ENCODE measurements at places on chromosomes 5 and 9. TPM values are rescaled to one million over a fixed set of nuclear protein-coding genes. Genes with fewer than 3 reads are reported as not detected.

Gene KCNN2
- not detected for total RNA-seq

Gene SLC25A51
- 13.8 TPM for total RNA-seq

DNA sequence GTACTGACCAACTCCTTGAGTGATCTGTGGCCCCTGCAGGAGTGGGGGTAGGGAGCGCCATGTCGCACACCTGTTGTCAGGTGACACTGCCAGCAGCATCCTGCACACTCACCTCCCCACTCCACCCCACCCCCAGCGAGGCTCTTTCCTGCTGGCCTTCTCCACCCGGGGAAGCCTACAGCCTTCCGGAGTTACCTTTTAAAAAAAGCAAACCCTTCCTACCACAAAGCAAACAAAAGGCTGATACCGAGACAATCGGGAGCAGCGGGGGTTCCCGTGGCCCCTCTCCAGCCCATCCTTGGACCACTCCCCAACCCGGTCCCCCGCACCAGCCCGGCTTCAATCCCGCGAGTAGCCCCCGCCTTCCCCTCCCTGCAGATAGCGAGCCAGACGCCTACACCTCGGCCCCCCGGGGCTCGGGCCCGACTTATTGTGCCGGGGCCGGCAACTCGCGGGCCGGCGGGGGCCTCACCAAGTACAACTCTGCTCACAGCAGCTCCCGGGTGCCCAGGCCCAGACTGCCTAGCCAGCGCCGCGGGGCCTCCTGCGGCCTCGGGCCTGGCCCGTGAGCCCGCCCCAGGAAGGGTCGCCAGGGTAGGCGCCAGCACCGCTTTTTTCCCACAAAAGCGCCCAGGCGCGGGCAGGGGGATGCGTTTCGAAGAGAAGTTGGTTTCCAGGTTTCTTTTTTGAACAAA lies 724 bp downstream of the MACROH2A1 start:
- no peaks in the 10 kb centered on the region for H3K27me3 ChIP-seq
- H3K4me3 ChIP-seq, result peak overlapping the region; percentile 74
- DNase-seq, result peak; percentile 13
- H3K36me3 ChIP-seq, result peaks cover 2% of the 10 kb centered on the region
- H3K27ac ChIP-seq, result no peak overlapping the region

DNA sequence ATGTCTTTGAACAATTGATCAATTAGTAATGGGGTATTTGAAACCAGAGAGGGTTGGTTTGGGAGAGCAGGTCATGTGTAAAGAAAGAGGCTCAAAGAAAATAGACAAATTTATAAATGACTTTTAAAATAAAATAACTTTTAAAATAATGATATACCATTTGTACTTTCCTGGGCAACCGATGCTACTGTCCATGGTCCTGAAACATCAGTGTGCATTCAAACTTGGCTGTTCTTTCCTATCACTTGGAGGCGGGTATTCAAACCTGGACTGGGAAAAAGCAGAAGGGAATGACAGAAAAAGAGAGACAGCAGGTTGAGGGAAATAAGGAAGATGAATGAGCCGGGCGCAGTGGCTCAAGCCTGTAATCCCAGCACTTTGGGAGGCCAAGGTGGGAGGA lies 1446.4 kb upstream of the WWC1 start:
- H3K4me1 ChIP-seq, result no peaks in the 10 kb centered on the region
- H3K4me3 ChIP-seq, result no peak overlapping the region
- no peaks in the 10 kb centered on the region for H3K27me3 ChIP-seq

DNA sequence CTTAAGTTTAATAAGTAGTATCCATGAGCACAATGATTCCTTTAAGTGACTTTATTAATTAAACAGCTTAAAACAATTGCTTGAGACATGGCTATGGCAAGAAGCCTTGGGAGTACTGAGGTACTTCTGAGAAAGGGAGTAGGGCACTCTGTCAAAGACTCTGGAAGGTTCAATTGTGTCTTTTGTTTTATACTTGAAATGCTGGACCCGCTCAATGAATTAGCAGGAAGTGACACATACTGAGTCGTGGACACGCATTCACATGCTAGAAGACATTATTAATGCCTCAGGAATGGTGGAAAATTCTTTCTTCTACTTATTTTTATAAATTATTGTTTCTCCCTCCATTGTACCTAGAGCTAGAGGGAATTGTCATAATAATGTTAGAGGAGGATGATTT lies 347.3 kb upstream of the ZNF608 start:
- no peak overlapping the region for H3K27ac ChIP-seq
- H3K36me3 ChIP-seq, result no peaks in the 10 kb centered on the region
- DNase-seq, result no peak
- no peak overlapping the region for H3K4me3 ChIP-seq
- H3K27me3 ChIP-seq, result no peaks in the 10 kb centered on the region

GRCh38 chr9:28260330-28260729 lies 687.0 kb upstream of the C9orf72 start:
- H3K27me3 ChIP-seq, result no peaks in the 10 kb centered on the region
- H3K36me3 ChIP-seq, result no peaks in the 10 kb centered on the region

Gene ACER2
- 1.2 TPM for total RNA-seq

DNA sequence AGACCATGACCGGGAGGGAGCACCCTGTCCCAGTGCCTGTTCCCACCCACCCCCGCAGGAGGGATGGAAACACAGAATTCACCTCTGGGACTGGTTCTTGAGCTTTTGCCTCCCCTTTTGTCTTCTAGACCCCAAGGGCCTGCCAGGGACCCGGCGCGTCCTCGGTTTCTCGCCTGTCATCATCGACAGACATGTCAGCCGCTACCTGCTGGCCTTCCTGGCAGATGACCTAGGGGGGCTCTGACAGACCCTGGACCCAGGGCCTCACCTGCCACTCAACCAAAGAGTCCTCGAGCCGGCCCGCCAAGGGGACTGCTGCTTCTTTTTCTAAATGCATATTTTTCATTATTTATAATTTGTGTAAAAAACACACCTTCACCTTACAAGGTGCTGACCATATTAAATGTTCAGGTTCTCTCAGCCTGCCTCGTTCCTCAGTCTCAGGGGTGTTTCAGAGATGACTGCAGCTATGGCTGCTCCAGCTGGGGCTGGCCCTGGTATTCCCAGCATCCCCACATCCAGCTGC lies 16.9 kb downstream of the CARD19 start:
- peaks cover 55% of the 10 kb centered on the region for H3K4me1 ChIP-seq
- DNase-seq, result no peak
- H3K27me3 ChIP-seq, result no peaks in the 10 kb centered on the region
- H3K36me3 ChIP-seq, result peaks cover 55% of the 10 kb centered on the region

GRCh38 chr9:120438836-120439546 lies 141.0 kb downstream of the CDK5RAP2 start:
- no peak overlapping the region for H3K4me3 ChIP-seq
- H3K36me3 ChIP-seq, result peaks cover 82% of the 10 kb centered on the region
- peak; percentile 14 for DNase-seq
- H3K4me1 ChIP-seq, result peaks cover 4% of the 10 kb centered on the region
- no peak overlapping the region for H3K27ac ChIP-seq

DNA sequence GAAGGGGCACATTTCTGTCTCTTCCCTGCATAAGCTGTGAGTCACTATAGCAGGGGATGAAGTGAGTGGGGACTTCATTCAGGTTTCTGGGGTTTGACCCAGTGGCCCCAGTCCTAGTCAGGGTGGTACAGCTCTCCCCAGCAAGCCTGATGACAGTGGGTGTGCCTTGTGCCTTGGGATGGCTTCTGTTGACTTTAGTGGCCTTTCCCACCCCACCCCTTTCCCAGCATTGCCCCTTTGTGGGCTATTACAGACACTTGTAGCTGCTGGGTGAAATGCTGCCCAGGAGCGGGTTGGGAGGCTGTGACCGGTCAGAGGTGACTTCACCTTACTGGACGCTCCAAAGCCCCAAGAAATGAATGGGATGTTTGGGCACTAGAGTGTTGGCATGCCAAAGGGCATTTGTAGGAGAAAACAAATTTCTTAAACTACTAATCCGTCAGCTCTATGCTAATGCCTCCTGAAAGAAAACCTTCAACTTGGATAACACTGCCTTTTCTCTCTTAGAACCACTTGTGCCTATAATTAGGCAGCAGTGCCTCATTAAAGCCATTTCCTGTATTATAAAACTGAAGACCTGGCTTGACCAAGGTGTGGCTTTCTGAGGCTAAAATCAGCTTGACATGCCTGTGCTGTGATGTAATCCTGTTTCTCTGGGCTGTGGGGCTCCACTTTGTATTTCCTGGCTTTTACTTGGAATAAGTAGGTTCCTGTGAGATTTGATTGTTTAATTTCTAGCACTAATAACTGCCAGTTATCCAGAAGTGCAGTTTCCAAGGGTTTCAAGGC lies 119.0 kb upstream of the SLC25A48 start:
- no peaks in the 10 kb centered on the region for H3K4me1 ChIP-seq
- H3K27me3 ChIP-seq, result no peaks in the 10 kb centered on the region
- no peaks in the 10 kb centered on the region for H3K36me3 ChIP-seq
- no peak overlapping the region for H3K4me3 ChIP-seq

Gene LCN2
- total RNA-seq, result not detected

DNA sequence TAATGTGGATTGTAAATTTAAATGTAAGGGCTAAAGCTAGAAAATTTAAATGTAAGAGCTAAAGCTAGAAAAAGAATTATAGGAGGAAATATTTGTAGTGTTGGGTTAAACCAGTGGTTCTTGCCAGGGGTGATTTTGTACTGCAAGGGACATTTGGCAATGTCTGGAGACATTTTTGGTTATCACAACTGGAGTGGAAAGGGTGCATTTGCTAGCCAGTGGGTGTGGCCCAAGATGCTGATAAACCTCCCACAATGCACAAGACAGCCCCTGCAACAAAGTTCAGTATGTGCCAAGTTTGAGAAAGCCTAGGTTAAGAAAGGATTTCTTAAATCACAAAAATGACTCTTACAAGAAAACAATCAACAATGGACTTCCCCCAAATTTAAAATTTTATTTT lies 31.6 kb upstream of the ELL2 start:
- no peak overlapping the region for H3K27ac ChIP-seq
- no peak for DNase-seq
- H3K36me3 ChIP-seq, result no peaks in the 10 kb centered on the region
- H3K27me3 ChIP-seq, result no peaks in the 10 kb centered on the region
- H3K4me1 ChIP-seq, result no peaks in the 10 kb centered on the region
- no peak overlapping the region for H3K4me3 ChIP-seq

DNA sequence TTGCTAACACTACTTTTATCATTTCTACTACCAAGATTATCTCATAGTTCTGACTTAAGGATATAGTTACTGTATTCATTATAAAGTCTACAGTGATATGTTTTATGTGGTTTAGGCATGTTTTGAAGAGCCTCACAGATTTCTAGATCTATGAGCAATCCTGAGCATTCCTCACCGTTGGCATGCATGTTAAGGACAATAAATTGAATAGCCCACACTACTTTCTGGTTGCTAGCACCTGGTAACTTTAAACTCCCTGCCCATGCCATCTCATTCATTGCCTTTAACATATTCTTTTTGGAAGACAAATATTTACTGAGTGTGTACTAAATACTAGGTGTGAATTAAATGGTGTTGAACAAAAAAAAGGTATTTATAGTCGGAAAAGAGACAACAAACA lies 868.1 kb upstream of the CDH9 start:
- no peaks in the 10 kb centered on the region for H3K27me3 ChIP-seq
- DNase-seq, result no peak
- no peak overlapping the region for H3K27ac ChIP-seq
- no peaks in the 10 kb centered on the region for H3K4me1 ChIP-seq
- no peaks in the 10 kb centered on the region for H3K36me3 ChIP-seq
- H3K4me3 ChIP-seq, result no peak overlapping the region

Gene AFAP1L1
- 0.47 TPM for total RNA-seq

Gene TLX3
- not detected for total RNA-seq

GRCh38 chr5:60350794-60351193 lies 349.2 kb downstream of the DEPDC1B start:
- no peak overlapping the region for H3K4me3 ChIP-seq
- no peaks in the 10 kb centered on the region for H3K36me3 ChIP-seq
- DNase-seq, result no peak
- no peak overlapping the region for H3K27ac ChIP-seq
- no peaks in the 10 kb centered on the region for H3K27me3 ChIP-seq
- H3K4me1 ChIP-seq, result no peaks in the 10 kb centered on the region

GRCh38 chr5:32074401-32074800 lies 99.7 kb downstream of the GOLPH3 start:
- no peaks in the 10 kb centered on the region for H3K4me1 ChIP-seq
- H3K27ac ChIP-seq, result no peak overlapping the region
- H3K36me3 ChIP-seq, result no peaks in the 10 kb centered on the region
- H3K27me3 ChIP-seq, result no peaks in the 10 kb centered on the region
- H3K4me3 ChIP-seq, result no peak overlapping the region
- no peak for DNase-seq

DNA sequence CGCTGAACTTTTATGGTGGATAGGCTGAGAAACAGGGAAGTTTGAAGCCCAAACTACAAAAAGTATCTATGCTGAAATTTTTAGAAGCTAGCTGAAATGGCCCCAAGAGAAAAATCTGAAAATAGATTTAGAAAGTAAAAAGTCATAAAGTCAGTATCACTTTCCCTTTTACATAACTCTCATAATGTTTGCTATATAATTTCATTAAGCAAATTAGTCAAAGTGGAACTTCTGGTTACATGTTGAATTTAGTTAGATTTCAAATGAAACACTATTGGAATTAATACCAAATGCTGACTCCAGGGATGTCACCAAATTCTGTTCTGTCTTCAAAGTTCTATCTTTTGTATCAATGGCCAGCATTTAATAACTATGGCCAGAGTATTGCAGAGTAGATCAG lies 126.9 kb downstream of the TTC39B start:
- H3K27ac ChIP-seq, result no peak overlapping the region
- no peak overlapping the region for H3K4me3 ChIP-seq
- H3K27me3 ChIP-seq, result no peaks in the 10 kb centered on the region
- H3K4me1 ChIP-seq, result no peaks in the 10 kb centered on the region
- DNase-seq, result no peak
- H3K36me3 ChIP-seq, result peaks cover 47% of the 10 kb centered on the region

GRCh38 chr5:118722122-118723020 lies 266.0 kb downstream of the DTWD2 start:
- no peaks in the 10 kb centered on the region for H3K4me1 ChIP-seq
- H3K4me3 ChIP-seq, result no peak overlapping the region
- no peaks in the 10 kb centered on the region for H3K36me3 ChIP-seq
- H3K27me3 ChIP-seq, result no peaks in the 10 kb centered on the region
- no peak overlapping the region for H3K27ac ChIP-seq

- no peaks in the 10 kb centered on the region for H3K36me3 ChIP-seq
- H3K4me3 ChIP-seq, result no peak overlapping the region
- no peak overlapping the region for H3K27ac ChIP-seq
Measured at GRCh38 chr5:89545076-89545475, 662.1 kb upstream of the MEF2C start.

Gene IFNA13
- not detected for total RNA-seq

Gene MTAP
- total RNA-seq, result 17.8 TPM

Gene SLC6A7
- not detected for total RNA-seq
